ENCODE measurements at places on chromosomes 6 and 20.

GRCh38 chr6:132892929-132893771, 78.8 kb downstream of the RPS12 start:
- no peak for DNase-seq

GRCh38 chr6:3426927-3427686, 29.7 kb downstream of the SLC22A23 start:
- DNase-seq: no peak

DNA sequence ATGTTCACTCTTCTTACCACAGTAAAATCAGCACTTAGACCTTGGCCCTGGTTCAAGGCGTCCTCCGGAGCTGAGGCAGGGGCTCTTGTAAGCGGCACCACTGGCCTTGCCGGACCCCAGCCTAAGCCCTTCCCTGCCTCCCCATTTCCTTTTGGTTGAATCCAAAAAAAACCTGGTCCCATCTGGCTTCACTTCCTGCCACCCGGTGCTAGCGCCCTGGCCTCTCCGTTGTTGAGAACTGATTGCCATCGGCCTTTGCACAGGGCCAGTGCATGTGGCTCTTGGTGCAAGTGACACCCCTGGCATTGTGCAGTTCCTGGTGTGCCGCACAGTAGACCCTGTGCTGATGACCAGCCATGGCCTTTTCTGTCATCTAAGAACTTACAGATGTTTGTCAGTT, 19.0 kb upstream of the RBM38 start:
- no peak for DNase-seq

GRCh38 chr6:89186762-89187161, 30.4 kb downstream of the GABRR1 start:
- DNase-seq: no peak

GRCh38 chr20:43840382-43841070, 74.1 kb upstream of the TOX2 start:
- no peak for DNase-seq

DNA sequence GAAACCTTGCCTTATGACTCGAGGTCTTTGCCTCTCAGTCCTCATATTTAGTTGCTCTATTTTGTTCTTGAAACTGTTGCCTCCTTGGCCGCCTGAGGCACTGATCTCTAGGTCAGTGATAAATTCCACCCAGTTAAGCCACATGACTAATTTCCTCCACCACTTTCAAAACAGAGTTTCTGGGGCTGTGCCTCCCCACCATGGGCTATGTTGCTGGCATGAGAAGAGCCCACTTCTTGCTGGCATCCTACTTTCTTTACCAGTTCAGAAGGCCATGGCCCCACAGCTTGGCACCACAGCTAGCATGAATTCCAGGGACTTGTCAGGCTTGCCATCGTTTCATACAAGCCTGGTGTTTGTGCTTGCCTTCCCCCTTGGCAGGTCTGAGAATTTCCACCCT, 361.4 kb upstream of the JAG1 start:
- DNase-seq: no peak

GRCh38 chr6:68657374-68658139, 22.5 kb downstream of the ADGRB3 start:
- no peak for DNase-seq

GRCh38 chr6:130831607-130832006, 4.4 kb downstream of the SMLR1 start:
- no peak for DNase-seq

DNA sequence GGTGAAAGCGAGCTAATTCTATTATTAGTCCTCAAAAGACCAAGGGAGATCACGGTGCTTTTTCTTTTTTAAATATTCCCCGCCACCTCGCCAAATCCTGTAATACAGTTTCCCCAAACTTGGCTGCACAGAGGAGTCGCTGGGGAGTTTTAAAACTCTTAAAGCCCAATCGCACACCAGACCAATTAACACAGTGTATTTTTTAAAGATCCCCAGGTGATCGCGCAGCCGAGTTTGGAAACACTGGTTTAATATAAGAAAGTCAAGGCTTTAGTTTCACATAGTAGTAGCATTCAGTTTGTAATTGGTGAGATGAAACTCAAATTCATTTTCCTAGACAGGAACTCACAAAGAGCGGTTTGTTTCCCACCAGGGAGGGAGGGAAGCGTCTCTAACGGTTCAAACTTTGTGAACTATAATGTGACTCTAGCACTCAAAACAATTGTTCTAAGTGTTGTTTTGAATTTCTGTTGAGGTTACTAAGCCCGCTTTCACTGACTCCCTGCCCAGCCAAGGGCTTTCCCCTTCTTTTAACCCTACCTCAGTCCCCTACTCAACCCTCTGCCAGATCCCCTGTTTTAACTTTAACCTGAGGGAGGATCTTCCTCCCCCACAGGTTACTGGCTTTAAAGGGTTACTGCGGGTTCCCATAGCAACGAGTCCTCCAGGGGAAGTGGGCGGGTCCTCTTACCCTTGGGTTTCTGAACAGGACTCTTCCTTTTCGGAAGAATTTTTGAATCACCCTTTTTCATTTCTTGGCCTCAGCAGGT, 25.7 kb upstream of the BTBD3 start:
- peak; percentile 49 for DNase-seq

- DNase-seq: no peak
These were observed 10.2 kb upstream of the CPNE1 start for GRCh38 chr20:35674921-35675320.

- DNase-seq: no peak
These were observed 190.3 kb downstream of the UTRN start for GRCh38 chr6:144475411-144475810.

DNA sequence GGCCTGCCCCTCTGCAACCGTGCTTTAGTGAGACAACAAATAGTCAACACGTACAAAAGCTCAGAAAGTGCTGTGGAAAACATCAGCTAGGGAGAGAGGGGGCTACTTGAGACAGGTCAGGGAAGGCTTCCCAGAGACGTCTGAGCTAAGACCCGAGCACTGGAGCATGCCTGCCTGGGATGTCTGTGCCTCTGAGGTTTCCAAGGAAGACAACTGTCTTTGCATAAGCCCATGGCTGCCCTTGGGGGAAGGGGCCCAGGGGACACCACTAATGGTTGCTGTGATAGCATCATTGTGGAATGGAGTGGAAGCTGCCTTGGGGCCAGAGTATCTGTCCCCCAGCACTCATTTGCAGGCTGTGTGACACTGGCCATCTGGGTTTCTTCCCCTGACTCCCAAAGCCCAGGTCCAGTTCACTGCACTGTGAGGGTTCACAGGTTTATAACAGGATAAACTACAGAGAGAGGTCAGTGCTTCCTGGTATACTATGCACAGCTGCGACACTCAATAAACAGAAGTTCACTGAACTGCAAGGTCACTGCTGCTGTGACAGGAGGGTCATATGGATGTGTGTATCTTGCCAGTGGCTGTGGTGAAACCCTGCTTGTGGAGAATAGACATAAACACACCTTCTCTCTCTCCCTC, 1.5 kb upstream of the ARFGEF2 start:
- no peak for DNase-seq

DNA sequence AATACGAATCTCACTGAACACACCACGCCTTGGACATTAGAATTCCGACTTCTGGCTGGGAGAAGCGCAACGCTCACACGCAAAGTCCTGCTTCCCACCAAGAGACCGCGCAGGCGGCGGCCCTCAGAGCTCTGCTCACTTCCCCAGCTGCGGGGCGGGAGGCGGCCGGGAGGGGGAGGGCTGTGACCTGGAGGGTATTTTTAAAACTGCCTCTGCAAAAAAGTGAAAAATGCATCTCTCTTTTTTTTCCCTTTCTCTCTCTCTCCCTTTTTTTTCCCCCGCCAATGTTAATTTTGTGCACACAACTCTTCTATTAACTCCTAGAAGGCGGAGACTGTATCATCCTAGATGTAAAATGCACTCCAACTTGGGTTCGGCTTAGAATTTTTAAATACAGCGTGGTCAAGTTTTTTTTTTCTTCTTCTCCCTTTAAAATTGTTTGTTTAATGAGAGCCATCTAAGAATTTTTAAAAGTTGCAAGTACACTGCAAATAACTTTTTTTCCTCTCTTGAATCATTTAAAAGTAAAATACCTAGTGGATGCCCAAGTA, 66.4 kb downstream of the STX11 start:
- no peak for DNase-seq

- DNase-seq: no peak
These were observed 28.1 kb upstream of the SLC22A23 start for GRCh38 chr6:3484946-3485345.

- DNase-seq: no peak
These were observed 25.1 kb downstream of the BRPF3 start for GRCh38 chr6:36221674-36222073.

DNA sequence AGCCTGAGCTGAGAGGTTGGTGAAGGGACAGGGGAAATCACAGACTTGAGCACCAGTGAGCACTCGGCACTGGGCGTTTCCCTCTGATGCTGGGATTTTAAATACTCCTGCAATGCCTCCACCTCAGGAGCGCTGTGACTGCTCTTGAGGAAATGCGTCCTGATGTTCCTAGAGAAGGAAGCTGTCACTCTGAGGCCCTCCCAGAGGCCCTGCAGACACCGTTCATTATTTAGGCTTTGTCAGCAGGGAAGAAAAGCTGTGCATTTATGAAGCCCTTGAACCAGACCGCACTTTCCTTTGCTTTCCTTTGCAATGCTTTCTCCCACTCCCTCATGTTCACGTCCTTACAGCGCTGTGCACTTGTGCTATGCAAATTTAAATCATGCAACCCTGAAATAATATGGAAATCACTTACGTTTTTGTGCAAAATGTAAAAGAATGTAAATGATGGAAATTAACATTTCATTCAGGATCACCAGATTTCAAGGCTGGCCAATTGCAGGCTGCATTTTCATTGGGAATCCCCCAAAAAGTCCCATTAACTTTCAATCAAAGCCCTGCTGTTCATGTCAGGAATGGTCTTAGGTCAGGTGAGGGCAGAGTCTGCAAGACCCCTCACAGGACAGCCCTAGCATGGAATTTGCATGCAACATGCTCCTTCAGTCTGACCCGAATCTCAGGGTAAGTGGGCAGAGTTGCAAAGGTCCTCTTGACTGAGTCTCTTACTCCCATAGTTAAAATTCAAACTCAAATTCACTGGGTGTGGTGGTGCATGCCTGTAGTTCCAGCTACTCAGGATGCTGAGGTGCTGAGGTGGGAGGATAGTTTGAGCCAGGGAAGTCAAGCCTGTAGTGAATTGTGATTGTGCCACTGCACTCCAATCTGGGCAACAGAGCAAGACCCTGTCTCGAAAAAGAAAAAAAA, 45.8 kb upstream of the SYNDIG1 start:
- DNase-seq: no peak

GRCh38 chr6:44049989-44050871, 77.0 kb downstream of the MRPL14 start:
- no peak for DNase-seq

GRCh38 chr6:41036601-41037000, 2.4 kb downstream of the UNC5CL start:
- no peak for DNase-seq

- no peak for DNase-seq
These were observed 33.5 kb downstream of the CFAP61 start for GRCh38 chr20:20085812-20086211.

DNA sequence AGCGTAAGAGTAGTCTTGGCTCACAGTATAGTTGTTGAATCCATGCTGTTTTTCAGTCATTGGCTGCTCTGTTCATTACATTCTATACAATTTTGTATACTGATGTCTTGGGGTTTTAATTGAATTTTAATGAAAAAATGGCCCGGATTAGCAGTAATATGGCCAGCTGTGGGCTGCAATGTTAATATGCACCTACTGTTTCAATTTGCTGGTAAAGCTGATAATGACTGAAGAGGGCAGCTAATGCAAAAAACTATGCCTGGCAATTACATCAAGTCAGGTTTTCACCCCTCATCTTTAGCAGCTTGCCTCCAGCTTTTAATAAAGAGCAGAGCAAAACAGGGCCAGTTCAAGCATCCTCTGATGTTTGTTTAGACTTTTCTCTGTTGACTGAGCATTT, 394.5 kb downstream of the PLCB1 start:
- DNase-seq: no peak

DNA sequence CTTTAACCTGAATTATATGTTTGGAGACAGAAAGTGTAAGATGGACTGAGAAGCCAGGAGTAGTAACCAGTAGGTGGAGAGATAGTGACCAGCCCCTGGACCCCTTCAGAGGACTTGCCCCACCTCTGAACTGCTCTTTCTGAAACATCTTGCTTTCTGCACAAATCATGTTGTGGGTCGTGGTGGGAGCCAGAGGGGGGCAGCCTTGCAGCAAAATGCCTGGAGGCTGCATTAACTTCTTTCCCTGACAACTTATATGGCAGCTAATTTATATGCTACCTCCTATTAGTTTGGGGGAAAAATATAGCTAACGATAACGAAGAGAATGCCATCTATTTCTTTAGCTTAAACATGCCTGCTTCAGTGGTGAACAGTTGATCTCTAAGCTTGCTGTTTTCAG, 859.8 kb downstream of the MAFB start:
- DNase-seq: no peak

DNA sequence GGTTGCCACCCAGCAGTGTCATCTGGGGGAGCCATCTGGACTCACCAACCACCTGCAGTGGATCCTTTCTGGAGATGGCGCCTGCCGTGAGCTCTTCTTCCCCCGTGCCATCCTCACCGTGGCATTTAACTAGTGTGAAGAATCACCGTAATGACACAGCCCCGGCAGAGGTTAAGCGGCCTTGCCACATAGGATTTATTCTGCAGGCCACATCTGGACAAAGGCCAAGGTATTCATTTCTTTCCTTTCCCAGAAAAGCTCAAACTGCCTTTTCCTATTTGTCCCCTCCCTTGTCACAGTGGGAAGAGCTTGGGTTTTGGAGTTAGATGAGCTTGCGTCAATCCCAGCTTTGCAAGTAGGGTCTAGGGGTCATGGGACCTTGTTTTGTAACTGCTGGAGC, 88.4 kb downstream of the PXDC1 start:
- DNase-seq: no peak

DNA sequence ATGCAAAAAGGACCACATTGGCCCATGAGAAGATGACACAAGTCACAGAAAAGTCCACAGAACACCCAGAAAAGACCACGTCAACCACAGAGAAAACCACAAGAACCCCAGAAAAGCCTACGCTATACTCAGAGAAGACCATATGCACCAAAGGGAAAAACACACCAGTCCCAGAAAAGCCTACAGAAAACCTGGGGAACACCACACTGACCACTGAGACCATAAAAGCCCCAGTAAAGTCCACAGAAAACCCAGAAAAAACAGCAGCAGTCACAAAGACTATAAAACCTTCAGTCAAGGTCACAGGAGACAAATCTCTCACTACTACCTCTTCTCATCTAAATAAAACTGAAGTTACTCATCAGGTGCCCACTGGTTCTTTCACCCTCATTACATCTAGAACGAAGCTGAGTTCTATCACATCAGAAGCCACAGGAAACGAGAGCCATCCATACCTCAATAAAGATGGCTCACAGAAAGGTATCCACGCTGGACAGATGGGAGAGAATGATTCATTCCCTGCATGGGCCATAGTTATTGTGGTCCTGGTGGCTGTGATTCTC, 11.2 kb downstream of the MUCL3 start:
- no peak for DNase-seq

DNA sequence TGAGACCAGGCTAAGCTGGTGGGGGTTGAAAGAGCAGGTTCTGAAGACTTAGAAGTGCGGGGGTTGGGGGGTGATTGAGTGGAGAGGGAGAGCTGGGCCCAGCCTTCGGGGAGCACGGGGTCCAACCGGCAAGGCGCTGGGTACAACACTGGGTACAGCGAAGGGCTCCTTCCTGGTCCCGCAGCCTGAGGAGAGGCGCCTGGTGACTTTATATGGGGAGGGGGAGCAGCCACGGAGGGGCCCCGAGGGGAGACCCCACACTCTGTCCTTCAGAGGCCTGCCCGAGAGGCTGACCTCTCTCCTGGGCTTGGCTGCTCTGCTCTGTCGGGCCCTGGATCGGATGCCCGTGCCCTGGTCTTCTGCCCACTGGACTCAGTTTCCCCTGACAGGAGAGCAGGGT, 10.4 kb upstream of the NTSR1 start:
- DNase-seq: no peak

GRCh38 chr6:36364669-36365479, 22.6 kb downstream of the ETV7 start:
- DNase-seq: no peak
